ENCODE measurements at places on chromosomes 4 and X. TPM values are rescaled to one million over a fixed set of nuclear protein-coding genes. Genes with fewer than 3 reads are reported as not detected.

The RPA4 gene
- 0.78 TPM for total RNA-seq

The SPON2 gene
- 12.1 TPM for total RNA-seq

The FAAH2 gene
- total RNA-seq: 7.3 TPM

The CDX4 gene
- not detected for total RNA-seq

The ADH7 gene
- not detected for total RNA-seq

The FGFRL1 gene
- total RNA-seq: 15.5 TPM

The MAGEC3 gene
- not detected for total RNA-seq

The GNRHR gene
- not detected for total RNA-seq

The PLXNB3 gene
- total RNA-seq: 0.81 TPM

The ARHGAP36 gene
- not detected for total RNA-seq

The IDUA gene
- total RNA-seq: 34.3 TPM

The SSX4B gene
- total RNA-seq: not detected

The UGT2B10 gene
- not detected for total RNA-seq

The ADD1 gene
- 203 TPM for total RNA-seq

The NPY1R gene
- not detected for total RNA-seq

The LGI2 gene
- not detected for total RNA-seq

The SLIT2 gene
- total RNA-seq: 0.07 TPM

The SULT1E1 gene
- total RNA-seq: not detected

The HHIP gene
- total RNA-seq: not detected

The NUDT10 gene
- total RNA-seq: 0.20 TPM

The PAGE1 gene
- not detected for total RNA-seq

The PCDH11X gene
- not detected for total RNA-seq

The TBX22 gene
- total RNA-seq: not detected

The MAGEA12 gene
- total RNA-seq: not detected

The KLHL34 gene
- total RNA-seq: 0.26 TPM

The GPR119 gene
- not detected for total RNA-seq

The KLHL13 gene
- 0.20 TPM for total RNA-seq

The CLCN5 gene
- total RNA-seq: 2.8 TPM

The ARL9 gene
- total RNA-seq: 0.32 TPM

The F8 gene
- total RNA-seq: 2.7 TPM

The SLC10A7 gene
- total RNA-seq: 23.3 TPM

The OPRPN gene
- not detected for total RNA-seq

The SMR3B gene
- not detected for total RNA-seq

The SYN1 gene
- 0.22 TPM for total RNA-seq

The NAP1L3 gene
- 0.70 TPM for total RNA-seq

The BMP3 gene
- total RNA-seq: not detected

The ARHGAP24 gene
- not detected for total RNA-seq

The ZNF630 gene
- 0.24 TPM for total RNA-seq

The FGD1 gene
- 0.21 TPM for total RNA-seq

The GPC3 gene
- total RNA-seq: 0.24 TPM

The CPE gene
- not detected for total RNA-seq

The CRMP1 gene
- total RNA-seq: not detected

The ITGB1BP2 gene
- 4.9 TPM for total RNA-seq

The FHL1 gene
- total RNA-seq: 8.5 TPM

The POU4F2 gene
- not detected for total RNA-seq

The CTPS2 gene
- total RNA-seq: 5.3 TPM

The MSANTD1 gene
- 1.2 TPM for total RNA-seq

The GK2 gene
- not detected for total RNA-seq

The DUX4 gene
- not detected for total RNA-seq

The PDLIM3 gene
- total RNA-seq: not detected

The FGF13 gene
- total RNA-seq: not detected

The SMIM10L2A gene
- 1.3 TPM for total RNA-seq

The TASL gene
- 7.0 TPM for total RNA-seq

The AMTN gene
- not detected for total RNA-seq

The TCEAL5 gene
- not detected for total RNA-seq

All from activated T-helper 1 cell treated with anti-CD3 and anti-CD28 coated beads, Interleukin-12 subunit alpha, Interleukin-12 subunit beta, Interleukin-2, Interleukin-4 antibody, amounts not matched to agents 30 ng/mL and 10 ng/mL and 1 ng/mL, durations not matched to agents 14 hours and 24 hours and 36 hours (primary cell).